ENCODE measurements at places on chromosomes 5 and 9. TPM values are rescaled to one million over a fixed set of nuclear protein-coding genes. Genes with fewer than 3 reads are reported as not detected.
A peak's percentile ranks its signal among the peaks of the same experiment; 100 is the strongest.

DNA sequence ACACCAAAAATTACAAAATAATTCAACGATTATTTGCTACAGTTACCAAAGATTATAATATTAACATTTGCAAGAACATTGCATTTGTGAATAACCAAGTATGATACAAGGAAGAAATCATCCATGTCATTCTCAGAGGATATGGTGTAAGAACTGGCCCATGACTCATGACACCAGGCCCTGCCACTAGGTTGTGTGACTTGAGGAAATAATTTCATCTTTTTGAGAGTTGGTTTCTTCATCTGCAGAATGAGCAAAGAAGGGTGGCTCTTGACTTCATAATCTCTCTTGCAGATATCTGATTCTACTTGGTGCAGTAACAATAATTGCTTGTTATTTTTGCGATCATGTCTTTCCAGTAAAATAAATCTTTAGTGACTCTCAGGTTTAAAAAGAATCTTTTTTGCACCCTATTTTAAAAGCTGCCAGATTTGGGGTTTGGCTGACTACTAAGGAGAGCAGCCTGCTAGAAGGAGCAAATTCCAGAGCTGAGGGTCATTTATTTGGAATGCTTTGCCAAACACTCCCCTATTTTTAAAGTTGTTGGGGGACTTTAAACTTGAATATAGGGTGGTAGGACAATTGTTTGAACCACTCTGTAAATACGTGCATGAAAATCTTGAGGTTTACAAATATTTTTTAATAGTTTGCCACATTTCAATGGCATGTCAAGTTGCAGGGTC, 23.5 kb downstream of the ITGA1 start:
- peak; percentile 67 for DNase-seq

DNA sequence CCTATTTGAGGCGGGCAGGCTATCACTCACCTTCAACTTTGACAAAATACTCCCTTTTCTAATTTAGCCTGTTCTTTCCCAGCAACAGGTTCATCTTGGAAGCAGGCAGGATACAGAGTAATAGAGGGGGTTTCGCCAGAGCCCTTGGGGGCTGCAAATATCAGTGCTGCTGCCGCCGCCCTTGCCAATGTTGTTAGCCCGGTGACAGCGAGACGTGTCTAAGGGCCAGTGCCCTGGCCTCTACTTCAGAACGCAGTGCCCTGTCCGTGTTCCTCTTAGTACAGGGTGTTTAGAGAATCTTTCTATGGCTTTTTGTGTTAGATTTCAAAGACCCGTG, 703 bp downstream of the FAM120AOS start:
- DNase-seq, result no peak

DNA sequence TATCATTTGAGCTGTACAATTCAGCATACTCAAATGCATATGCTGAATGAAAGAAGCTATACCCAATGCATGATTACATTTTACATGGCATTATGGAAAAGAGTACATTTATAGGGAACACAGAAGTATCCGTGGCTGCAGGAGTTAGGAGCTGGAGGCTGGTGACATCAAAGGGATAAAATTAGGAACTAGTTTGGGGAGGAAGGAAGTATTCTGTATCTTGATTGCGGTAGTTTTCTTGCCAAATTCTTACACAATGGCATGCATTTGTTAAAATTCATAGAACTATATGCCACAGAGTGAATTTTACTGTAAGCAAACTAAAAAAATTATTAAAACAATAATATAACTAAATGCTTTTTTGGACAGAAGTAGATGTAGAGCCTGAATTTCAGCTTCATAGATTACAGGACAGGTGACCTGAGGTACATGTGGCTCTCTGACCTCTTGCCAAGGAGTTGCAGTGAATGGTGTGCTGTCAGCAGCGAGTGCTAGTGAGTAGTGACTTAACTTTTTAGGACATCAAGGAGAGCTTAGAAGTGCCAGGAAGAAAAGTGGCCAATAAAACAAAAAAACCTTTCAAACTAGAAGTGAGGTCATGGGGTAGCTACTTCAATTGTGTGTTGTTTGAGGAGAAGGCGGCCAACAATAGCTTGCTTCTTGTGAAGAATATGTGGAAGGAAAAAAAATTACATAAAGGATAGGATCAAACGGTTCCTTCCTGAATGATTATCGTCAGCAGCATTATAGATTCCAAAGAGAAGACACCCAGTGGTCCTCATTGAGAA, 514.9 kb upstream of the CLINT1 start:
- no peak for DNase-seq

GRCh38 chr5:651296-652022, 39.3 kb downstream of the CEP72 start:
- DNase-seq, result no peak

- no peak for DNase-seq
Measured at GRCh38 chr9:124764774-124765438, 6.2 kb downstream of the NR6A1 start.

DNA sequence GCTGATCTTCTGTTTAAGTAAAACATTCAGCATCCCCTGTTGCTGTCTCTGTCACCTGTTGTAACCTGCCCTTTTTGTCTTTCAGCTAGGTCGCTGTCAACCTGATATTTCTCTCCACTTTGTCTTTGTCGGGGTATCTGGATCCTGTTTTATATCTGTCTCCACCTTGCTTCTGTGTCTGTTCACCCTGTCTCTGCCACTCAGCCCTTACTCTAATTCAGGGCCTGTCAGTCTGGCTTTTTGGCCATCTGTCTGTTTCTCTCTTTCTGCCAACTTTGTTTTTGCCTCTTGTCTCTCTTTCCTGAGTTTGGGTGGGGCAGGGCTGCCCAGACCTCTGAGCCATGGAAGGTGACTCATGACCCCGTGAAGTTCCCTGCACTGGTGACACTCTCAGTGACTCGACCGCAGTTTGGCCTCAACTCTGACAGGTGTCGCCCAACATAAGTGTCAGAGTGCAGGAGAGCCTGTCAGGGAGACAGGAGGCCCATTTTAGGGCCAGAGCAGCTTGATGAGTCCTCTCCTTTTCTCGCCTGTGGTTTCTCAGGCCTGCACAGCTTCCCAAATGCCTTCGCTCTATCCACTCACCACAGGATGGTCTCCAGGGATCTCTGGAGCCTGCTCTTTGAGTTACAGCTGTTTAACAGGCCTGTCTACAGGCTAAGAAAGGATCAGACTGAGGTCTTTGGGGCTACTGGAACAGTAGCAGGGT, 868 bp downstream of the ZBTB43 start:
- DNase-seq, result peak; percentile 32

GRCh38 chr9:94613003-94613402, 19.4 kb upstream of the FBP2 start:
- DNase-seq, result no peak

- no peak for DNase-seq
Measured at GRCh38 chr9:99180199-99180598, 41.5 kb downstream of the ALG2 start.

GRCh38 chr9:99465231-99465907, 243.3 kb downstream of the SEC61B start:
- DNase-seq, result no peak

GRCh38 chr5:140875085-140876065, at the start of gene PCDHA12:
PCDHA12 (plus strand) TSS chr5:140875308; CDS start chr5:140875473, 165 bp downstream.
- peak; percentile 77 for DNase-seq

- no peak for DNase-seq
Measured at GRCh38 chr5:23419115-23419514, 88.3 kb upstream of the PRDM9 start.

GRCh38 chr9:7408845-7409244, 390.7 kb downstream of the DMAC1 start:
- no peak for DNase-seq

DNA sequence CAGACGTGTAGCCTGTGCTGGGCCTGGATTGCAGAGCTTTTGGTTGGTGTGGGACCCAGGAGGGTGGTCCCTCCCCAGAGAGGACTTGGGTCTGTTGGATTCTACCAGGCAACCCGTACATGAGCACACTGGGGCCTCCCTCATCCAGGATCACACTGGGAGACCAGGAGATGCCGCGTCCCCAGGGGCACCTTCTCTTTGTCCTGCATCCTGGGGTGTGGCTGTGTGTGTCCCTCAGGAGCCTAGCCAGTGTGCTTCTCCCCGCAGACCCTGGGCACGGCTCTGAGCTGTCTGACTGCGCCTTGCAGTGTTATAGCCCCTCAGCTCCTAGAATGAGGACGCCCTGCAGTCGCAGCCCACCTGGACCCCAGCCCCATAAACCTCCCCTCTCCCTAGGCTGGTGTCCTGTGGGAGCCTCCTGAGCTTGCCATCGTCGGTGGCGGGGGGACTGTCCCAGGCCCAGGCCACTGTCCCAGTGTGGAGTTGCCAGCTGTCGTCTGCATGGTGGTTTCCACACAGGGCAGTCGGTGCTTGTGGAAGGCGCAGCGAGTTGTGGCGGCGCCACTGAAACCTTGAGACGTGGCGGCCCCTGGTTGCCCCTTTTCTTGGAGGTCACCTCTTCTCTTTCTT, 27.6 kb downstream of the CEP72 start:
- DNase-seq, result no peak

DNA sequence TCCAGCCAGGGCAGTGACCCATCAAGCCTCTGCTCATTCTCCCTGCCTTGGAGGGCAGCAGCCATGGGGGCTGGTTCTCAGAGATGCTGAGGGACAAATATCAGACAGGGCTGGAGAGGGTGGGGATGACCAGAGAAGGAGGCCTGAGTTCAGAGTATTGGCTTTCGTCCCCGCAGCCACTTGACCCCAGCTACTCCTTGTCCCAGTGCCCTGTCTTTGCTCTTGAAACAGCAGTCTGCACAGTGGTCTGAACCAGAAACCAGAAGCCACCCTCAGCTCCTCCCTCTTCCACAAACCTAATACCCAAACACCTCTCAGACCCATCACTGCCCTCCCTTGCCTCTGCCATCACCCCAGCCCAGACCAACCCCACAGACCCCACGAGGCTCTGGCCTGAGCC, 36.3 kb upstream of the SMIM23 start:
- no peak for DNase-seq

- no peak for DNase-seq
Measured at GRCh38 chr9:89617978-89618377, 13.2 kb downstream of the GADD45G start.

- no peak for DNase-seq
Measured at GRCh38 chr9:105127863-105128220, 116.6 kb upstream of the SLC44A1 start.

DNA sequence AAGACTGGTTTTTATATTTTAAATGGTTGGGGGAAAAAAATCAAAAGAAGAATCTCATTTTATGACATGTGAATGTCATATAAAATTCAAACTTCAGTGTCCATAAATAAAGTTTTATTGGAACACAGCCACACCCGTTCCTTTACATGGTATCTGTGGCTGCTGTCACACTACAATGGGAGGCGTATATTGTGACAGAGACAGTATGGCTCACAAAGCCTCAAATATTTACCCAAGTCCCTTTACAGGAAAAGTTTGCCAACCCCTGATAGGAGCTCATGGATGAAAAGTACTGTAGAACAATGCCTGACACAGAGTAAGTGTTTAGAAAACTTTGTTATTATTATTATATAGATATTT, 5.2 kb upstream of the DUSP1 start:
- no peak for DNase-seq

GRCh38 chr9:108544866-108545265, 310.9 kb downstream of the ACTL7B start:
- no peak for DNase-seq

DNA sequence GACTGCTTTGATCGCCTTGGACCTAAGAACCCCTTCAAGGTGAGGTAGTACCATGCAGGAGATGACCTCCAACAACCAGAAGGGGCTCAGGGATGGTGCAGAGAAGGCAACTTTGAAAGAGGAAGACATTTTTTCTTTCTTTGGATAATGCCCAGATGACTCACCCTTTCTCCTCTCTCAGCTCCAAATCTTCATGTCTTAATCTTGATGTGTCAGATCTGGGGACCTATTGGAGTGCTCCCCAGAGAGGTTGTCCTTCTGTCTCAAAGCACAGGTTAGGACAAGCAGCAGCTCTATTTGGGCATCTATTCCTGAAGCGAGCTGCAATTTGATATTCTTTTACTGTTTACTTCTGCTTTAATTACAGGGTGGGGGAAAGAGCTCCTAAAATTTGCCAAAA, 229.9 kb upstream of the MAP3K1 start:
- DNase-seq, result no peak

DNA sequence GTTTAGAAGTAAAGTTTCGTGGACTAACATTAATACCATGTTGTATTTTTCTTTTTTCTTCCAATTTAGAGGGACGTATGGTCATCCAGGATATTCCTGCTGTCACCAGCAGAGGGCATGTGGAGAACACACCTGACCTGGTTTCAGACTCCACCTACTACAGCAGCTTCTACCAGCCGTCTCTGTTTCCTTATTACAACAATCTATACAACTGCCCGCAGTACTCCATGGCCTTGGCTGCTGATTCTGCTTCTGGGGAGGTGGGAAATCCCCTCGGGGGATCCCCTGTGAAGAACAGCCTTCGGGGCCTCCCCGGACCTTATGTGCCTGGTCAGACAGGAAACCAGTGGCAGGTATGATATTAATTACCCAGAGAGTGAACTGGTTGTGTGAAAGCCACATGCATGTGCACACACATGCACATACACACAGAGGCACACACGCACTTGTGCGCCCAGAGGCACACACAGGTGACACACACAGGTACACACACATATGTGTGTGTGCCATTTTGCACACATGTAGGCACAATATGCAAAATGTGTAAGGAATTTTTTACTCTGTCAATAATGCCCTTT, 52.4 kb downstream of the DMRT1 start:
- peak; percentile 40 for DNase-seq

DNA sequence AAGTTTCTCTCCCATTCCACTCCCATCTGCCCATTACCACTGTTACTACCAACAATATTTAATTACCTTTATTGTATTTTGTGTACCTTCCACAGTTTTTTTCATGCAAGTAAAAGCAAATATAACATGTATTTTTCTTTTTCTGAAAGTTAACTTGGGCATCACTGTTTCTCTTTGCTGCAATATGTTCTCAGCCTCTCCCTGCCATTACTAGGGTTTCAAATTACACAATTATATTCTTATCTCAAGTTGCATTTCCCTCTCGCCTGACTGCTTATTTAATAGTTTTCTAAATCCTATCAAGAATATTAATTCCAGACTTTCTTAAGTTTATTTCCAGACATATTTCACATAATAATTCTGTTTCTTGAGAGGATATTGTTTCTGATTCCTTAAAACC, 46.9 kb upstream of the GAS1 start:
- no peak for DNase-seq

- DNase-seq, result no peak
Measured at GRCh38 chr5:136375920-136376319, 10.6 kb upstream of the TRPC7 start.

- no peak for DNase-seq
Measured at GRCh38 chr5:67676863-67677262, 480.3 kb upstream of the CD180 start.

GRCh38 chr9:14824481-14824880, 85.7 kb downstream of the FREM1 start:
- no peak for DNase-seq

- DNase-seq, result no peak
Measured at GRCh38 chr5:125038477-125038876, 292.0 kb upstream of the ZNF608 start.

Gene CDH18
- 1.8 TPM for total RNA-seq

Gene FRRS1L
- total RNA-seq, result not detected

Gene ZNF462
- 10.7 TPM for total RNA-seq

Gene ZBED3
- 3.3 TPM for total RNA-seq

Gene DOK3
- 1.2 TPM for total RNA-seq

Gene CD274
- total RNA-seq, result 98.4 TPM
